ENCODE measurements at places on chromosomes 4 and X. TPM values are rescaled to one million over a fixed set of nuclear protein-coding genes. Genes with fewer than 3 reads are reported as not detected.

PIM2 gene
- 159 TPM for total RNA-seq

DNA sequence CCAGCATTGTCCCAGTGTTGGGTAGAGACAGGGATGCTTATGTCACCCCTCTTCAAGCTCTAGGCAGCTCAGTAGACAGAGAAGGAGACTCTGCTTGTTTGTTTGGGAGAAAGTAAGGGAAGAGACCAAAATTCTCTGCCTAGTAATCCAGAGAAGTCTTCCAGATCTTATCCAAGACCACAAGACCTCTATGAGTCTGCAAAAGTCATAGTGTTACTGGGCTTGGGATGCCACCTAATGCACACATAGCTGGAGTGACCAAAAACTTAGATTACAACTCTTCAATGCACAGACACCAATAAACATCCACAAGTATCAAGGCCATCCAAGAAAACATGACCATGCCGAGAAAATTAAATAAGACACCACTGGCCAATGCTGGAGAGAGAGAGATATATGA, 205.5 kb downstream of the UNC5C start:
- no peak for DNase-seq

GRCh38 chrX:23871905-23872546, 35.7 kb downstream of the APOO start:
- no peak for DNase-seq

DNA sequence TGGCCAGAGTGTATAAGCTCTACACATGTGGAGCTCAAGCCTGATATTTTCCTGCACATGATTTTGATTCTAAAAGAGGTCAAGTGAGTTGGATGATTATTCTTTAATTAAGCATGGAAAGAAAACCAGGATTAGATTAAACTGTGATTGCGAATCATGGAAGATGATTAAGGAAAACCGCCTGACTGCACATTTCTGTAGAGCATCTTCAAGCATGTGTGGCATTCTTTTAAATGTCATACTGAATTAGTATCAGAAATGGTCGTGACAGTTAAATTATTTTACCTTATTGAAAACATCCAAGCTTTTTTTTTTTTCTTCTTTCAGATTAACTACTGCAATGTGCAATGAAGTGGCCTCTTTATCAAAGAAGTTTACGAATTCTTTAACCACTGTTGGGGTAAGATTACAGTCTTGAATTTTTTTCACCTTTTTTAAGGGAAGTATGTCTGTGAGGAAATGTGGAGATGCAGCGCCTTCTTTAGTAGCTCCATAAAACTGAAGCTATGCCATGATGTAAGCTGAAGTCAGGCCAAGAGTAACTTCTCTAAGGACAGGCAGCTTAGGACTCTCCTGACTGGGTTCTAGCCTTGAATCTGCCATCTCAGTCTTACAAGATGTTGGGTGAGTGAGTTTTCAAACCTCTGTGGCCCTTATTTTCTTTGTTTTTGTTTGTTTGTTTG, 67.9 kb downstream of the FAM114A1 start:
- no peak for DNase-seq

DNA sequence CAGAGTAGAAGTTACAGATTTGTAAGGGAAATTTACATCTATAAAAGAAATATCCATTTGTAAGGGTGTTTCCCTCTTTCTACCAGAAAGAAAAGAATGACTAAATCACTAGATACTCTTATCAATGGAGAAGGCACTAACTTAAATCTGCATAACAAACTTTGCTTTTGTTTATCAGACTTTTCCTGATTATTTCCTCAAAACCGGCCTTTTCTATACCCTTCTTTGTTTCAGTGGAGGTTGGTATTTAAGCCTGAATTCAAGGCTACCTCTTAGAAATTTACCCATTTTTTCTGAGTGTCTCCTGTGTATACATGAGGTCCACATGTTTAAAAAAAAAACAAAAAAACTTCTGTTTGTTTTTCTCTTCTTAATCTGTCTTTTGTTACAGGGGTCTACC, 80.4 kb upstream of the GRPR start:
- no peak for DNase-seq

GRCh38 chr4:40986375-40986774, 228.0 kb downstream of the APBB2 start:
- no peak for DNase-seq

- DNase-seq = no peak
Observed at GRCh38 chr4:81498551-81499099, 26.9 kb upstream of the RASGEF1B start.

Data from spleen (tissue), 13 donors.